Pancreas (tissue), 10 donors: ENCODE measurements at places on chromosomes 1 and 21. TPM values are rescaled to one million over a fixed set of nuclear protein-coding genes. Genes with fewer than 3 reads are reported as not detected.

DNA sequence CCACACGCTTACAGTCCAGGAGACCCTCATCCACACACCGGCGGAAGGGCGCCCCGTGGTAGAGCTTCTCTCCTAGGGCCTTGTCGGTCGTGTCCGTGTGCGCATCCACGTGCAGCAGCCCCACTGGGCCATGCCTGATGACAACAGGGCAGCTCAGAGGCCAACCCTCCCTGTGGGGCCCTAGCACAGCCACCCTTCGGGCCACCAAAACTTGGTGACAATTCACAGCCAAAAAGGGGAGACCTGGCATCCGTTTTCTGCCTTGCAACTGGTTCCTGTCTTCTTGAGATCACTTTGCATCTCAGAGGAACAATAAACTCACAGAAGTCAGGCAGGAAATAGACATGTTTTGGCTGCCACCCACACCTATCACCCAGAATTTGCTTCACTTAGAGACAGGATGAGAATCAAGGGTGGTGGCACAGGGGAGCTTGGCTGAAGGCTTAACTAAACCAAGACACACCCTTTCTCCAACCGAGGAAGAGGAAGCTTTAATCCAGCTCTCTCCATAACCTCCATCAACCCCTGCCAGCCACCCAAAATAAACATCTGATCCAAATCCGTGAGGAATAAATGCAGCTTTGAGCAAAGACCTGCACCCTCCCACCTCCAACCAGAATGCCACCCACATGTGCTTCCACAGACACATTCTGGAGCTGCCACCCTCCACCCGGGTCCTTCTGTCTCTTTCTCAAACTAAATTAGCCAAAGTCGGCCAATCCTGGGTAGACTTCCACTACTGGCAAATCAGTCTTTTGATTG lies 5.7 kb downstream of the AGMAT start:
- H3K4me3 ChIP-seq: no peak overlapping the region
- H3K4me1 ChIP-seq: no peaks in the 10 kb centered on the region
- DNase-seq: no peak
- no peaks in the 10 kb centered on the region for H3K27me3 ChIP-seq
- H3K36me3 ChIP-seq: no peaks in the 10 kb centered on the region

- peaks cover 9% of the 10 kb centered on the region for H3K4me1 ChIP-seq
- H3K36me3 ChIP-seq: peaks cover 31% of the 10 kb centered on the region
- no peak overlapping the region for H3K4me3 ChIP-seq
- H3K27ac ChIP-seq: peak overlapping the region; percentile 30
- DNase-seq: peak; percentile 58
Observed at GRCh38 chr1:179091691-179092165, 9.9 kb downstream of the TOR3A start.

GRCh38 chr1:53601867-53602775 lies 136.8 kb downstream of the GLIS1 start:
- no peak for DNase-seq
- no peak overlapping the region for H3K27ac ChIP-seq
- H3K4me1 ChIP-seq: no peaks in the 10 kb centered on the region
- H3K27me3 ChIP-seq: no peaks in the 10 kb centered on the region

DNA sequence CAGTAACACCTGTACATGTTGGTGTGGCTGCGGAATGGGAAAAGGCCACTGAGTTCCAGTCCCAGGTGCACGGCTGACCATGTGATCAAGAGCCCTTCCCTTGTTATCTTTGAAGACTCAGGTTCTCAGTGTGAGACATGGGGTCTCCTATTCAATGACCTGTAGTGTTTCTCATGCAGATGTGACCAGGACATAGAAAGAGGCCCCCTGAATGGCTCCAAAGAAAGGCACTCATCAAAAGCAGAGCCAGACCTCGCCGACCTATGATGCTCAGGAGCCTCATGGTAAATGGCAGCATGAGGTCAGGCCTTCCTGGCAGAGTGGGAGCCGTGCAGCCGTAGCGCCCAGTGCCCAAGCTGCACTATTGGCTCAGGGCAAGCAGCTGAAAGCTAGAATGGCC lies 42.3 kb upstream of the HAO2 start:
- no peaks in the 10 kb centered on the region for H3K36me3 ChIP-seq
- no peaks in the 10 kb centered on the region for H3K27me3 ChIP-seq

GRCh38 chr21:46307625-46308024 lies 16.0 kb downstream of the C21orf58 start:
- no peak for DNase-seq
- H3K27ac ChIP-seq: no peak overlapping the region
- no peaks in the 10 kb centered on the region for H3K27me3 ChIP-seq
- no peaks in the 10 kb centered on the region for H3K36me3 ChIP-seq
- no peaks in the 10 kb centered on the region for H3K4me1 ChIP-seq

DNA sequence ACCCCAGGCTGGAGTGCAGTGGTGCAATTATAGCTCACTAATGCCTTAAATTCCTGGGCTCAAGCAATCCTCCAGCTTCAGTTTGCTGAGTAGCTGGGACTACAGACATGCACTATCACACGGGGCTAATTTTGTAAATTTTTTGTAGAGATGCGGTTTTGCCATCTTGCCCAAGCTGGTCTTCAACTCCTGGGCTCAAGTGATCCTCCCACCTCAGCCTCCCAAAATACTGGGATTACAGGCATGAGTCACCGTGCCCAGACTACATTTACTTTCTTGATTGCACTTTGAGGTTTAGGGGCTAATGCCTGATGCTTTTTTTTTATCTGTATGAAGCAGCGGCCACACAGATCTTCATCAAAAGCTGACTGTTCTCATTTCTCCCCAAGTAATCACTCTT lies 124.6 kb downstream of the KIF26B start:
- H3K36me3 ChIP-seq: no peaks in the 10 kb centered on the region
- DNase-seq: no peak
- H3K4me1 ChIP-seq: no peaks in the 10 kb centered on the region
- no peak overlapping the region for H3K4me3 ChIP-seq
- no peaks in the 10 kb centered on the region for H3K27me3 ChIP-seq

DNA sequence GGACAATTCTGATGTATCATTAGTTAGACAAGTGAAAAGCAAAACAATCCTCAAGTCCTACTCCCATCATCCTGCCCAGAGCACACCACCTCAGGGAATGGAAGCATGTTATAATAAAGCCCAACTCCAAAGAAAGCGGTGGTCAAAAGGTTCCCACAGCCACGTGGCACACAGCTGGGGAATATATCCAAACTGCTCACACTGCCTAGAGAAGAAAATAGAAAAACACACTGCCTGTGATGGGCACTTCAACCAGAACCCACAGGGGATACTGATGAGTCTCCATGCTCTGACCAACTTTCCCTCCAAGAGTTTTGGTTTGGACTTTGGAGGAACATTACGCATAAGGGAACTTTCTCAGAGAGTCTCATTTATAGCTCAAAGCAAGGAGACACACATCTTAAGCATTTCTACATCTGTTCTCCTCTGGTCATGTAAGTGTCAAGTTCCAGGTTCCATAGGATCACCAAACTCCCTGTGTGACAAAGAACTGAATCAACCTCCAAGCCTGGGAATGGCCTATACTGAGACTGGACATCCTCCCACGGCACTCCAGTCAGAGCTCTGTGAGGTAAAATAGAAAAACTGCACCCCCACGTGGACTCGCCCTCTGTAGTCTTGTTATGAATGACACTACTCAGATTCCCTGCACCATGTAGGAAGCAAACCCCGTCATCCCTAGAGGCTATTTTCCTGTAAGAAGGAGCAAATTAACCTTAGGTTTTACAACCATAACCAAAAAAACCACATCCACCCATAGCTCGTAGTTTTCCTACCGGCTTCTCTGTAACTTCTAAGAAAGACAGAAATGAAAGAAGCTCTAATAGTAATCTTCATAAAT lies 12.2 kb downstream of the DSTYK start:
- no peaks in the 10 kb centered on the region for H3K36me3 ChIP-seq
- DNase-seq: no peak
- no peaks in the 10 kb centered on the region for H3K4me1 ChIP-seq
- H3K27me3 ChIP-seq: no peaks in the 10 kb centered on the region

The PLA2G2F gene
- polyA plus RNA-seq: not detected

The IL10 gene
- polyA plus RNA-seq: 0.05 TPM
